Activated effector memory CD4-positive, alpha-beta T cell treated with anti-CD3 and anti-CD28 coated beads, Interleukin-2, amount 50 U/mL, for 16 hours (primary cell): ENCODE measurements at places on chromosomes 4 and X.

DNA sequence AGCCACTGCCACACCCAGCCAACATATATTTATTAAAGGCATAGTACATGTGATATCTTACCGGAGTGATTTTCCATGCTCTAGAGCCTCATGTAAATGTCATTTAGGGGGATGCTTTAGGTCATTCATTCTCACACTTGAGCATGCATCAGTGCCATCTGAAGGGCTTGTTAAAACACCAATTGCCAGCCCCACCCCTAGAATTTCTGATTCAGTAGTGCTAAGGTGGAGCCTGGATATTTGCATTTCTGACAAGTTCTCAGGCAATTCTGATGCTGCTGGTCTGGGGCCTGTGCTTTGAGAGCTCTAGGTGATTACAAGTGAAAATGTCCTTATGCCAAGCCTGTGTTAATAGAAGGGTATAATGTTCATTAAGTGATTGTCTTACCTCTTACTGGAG lies 107.7 kb downstream of the PHEX start:
- no peak for DNase-seq

DNA sequence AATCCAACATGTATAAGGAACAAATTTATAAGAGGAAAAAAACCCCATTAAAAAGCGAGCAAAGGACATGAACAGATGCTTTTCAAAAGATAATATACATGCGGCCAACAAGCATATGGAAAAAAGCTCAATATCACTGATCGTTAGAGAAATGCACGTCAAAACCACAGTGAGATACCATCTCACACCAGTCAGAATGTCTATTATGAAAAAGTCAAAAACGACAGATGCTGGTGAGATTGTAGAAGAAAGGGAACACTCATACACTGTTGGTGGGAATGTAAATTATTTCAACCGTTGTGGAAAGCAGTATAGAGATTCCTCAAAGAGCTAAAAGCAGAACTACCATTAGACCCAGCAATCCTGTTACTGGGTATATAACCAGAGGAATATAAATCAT lies 465.4 kb downstream of the TMA16 start:
- DNase-seq, result no peak

DNA sequence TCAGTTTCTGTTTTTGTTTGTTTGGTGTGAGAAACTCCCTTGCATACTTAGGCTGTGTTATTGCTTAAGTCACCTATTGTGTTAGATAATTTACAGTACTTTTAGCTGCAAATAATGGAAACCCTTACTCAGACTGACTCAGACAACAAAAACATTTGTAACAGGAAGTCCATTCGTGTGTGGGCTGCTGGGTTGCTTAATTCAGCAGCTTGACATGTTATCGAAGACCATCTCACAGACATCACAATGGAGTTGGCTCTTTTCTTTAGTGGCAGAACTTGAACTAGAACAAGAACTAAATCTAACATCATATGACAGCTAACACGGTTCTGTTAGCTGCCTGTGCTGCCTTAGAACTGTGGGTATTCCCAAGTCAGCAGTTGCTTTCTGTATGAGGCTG lies 9.9 kb upstream of the GABRE start:
- no peak for DNase-seq

GRCh38 chr4:174699654-174700053 lies 129.4 kb downstream of the GLRA3 start:
- DNase-seq, result no peak

GRCh38 chr4:126658411-126658810 lies 974.3 kb upstream of the INTU start:
- no peak for DNase-seq

- DNase-seq, result no peak
These were observed 86.4 kb upstream of the AGA start for GRCh38 chr4:177528620-177529019.

DNA sequence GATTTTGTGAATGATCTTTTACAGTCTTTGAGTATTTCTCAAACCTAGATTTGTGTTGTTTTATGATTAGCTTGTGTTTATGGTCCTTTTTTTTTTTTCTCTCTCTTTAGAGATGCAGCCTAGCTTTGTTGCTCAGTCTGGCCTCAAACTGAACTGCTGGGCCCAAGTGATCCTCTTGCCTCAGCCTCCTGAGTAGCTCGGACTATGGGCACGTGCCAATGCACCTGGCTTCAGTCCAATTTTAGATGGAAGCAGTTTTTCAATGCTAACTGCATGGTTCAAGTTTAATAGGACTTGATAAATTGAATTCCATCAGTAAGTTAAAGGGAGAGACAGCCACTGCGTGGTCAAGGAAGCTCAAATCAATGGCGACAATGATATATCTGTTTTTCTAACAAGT lies 3.8 kb upstream of the FGG start:
- DNase-seq, result no peak

DNA sequence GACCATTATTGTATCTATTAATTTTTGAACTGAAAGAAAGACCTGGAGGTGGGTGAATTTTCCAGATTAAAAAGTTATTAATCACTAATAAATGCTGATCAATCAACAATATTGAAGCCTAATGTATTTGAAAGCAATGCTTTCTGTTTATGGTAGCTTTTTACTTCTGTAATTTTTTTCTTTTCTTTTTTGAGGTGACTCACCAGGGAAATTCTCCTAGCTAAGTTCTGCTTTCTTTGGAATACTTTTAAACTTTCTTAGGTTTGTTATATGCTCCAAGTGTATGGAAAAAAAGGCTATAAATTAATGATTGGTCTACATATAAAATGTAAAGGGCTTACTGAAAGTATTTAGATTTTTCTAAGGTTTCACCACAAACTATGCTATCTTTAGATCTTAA lies 94.2 kb downstream of the MBNL3 start:
- DNase-seq, result no peak

DNA sequence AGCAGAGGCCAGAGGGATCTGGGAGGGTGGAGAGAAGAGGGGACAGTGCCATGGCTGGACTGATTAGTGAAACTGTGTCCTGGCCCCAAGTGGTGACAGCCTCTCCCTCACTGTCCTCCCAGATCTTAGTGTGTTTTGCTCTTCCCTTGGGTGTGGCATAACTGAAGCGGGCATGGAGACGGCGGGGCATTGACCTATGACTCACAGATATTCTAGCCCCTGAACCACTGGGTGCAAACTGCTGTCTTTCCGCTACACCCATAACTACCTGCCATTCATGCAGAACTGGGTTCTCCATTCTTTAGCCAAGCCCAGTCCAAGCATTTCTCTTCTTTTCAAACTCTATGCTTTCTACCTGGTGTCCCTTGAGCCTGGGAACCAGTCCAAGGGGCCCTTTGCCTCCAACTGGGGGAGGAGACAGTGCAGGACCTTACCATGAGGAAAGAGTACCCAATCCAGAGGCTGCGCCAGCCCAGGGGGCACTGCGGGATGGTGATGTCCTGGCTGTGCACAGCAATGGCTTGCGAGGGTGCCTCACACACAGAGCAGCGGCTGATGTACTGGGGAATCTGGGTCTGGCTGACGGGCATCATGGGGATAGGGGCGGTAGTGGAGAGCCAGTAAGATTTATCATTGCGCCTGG lies 67.6 kb downstream of the ATG4A start:
- no peak for DNase-seq

DNA sequence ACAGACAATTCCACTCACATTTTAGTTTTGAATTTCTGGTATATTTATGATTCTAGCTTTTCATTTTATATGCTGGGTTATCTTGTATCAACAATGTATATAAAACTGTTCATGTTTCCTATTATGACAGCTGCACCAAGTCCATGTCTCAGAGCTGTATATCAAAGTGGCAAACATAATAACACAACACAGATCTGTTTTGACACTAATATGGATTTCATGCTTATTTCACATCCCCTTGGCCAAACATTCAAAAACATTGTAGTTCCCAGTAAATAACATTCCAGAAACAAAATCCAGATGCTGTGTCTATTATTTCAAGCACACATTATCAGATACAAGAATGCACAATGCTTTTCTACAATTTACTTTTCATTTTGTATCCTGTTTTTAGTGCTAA lies 380.6 kb upstream of the MAGEB2 start:
- DNase-seq, result no peak

DNA sequence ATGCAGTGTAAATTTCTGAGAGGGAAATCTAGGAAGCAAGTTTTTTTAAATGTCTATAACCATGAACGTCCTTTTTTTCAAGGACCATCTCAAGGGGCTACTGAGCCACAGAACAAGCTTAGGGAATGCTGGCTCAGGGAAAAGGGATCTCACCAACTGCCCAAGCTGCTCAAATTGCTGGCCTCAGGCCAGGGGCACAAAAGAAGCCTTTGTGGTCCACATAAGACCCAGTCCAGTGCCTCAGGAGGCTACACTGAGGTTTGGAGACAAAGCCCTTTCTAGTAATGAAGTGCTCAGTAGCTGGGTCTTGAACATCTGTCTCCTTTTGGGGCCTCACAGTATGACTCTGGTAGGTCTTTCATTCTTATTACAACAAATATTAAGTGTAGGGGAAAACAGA lies 305.5 kb downstream of the RAB28 start:
- DNase-seq, result no peak

DNA sequence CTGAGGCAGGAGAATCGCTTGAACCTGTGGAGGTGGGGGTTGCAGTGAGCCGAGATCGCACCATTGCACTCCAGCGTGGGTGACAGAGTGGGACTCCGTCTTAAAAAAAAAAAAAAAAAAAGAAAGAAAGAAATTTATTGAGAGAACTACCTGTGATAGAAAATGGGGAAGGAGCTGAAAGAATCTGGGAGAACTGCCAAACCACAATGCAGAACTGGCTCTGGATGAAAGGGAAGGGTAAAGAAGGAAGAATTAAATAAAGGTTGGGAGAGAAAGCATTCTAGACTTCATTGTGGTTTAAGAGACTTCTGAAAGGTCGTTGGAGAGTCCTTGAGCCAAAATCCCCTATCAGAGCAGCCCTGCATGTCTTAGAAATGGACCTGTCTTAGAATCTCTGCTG lies 567.9 kb upstream of the HTR2C start:
- DNase-seq, result no peak

DNA sequence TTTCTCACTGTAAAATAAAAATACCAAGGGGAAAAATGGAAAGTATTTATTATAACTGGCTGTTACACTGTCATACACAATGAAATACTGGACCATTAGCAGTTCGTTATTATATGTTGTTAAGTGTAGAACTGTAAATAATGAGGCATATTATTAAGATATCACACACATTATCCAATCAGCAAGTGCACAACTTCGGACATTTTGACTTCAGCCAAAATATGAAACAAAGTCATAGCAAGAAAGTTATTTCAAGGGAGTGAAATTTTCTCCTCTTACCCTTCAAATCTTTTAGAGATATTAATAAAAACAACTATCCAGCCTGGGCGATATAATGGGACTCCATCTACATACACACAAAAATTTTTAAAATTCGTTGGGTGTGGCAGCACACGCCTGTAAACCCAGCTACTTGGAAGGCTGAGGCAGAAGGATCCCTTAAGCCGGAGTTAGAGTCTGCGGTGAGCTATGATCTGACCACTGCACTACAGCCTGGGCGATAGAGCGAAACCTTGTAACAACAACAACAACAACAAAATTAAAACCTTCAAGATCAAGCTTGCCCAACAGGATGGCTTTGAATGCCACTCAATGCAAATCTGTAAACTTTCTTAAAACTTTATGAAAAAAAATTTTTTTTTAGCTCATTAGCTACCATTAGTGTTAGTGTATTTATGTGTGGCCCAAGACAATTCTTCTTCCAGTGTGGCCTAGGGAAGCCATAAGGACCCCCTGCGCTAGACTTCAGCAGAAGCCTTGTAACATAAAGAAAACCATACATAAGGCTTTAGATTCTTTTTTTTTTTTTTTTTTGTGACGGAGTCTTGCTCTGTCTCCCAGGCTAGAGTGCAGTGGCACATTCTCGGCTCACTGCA lies 1.3 kb upstream of the CISD2 start:
- DNase-seq, result no peak

DNA sequence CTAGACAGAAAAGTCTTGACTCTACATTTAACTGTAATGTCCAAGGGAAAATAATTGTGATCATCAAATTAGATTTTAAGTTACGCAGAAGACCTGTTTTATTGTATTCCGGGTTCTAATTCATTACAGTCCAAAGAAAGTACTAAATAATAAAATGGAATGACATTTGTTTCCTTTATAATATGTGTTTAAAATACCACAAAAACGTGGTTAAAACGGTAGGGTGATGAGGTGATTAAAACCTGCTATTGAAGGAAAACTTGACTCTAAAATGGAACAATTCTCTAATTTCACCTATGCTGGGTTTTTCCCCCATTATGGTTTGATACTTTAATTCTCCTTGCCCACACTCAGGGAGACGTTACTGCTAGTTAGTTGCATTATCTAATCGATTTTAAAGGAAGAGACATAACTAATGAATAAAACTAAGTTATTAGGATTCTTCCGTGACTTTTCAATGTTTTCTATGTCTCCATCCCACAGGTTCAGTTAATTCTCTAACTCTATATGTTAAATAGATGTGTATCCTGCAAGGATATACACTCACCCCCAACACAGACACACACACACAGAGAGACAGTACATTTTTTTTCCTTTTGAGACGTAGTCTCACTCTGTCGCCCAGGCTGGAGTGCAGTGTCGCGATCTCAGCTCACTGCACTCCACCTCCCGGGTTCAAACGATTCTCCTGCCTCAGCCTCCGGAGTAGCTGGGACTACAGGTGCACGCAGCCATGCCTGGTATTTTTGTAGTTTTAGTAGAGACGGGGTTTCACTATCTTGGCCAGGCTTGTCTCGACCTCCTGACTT lies 80.8 kb downstream of the GK start:
- DNase-seq, result no peak

GRCh38 chr4:184310881-184311709 lies 93.4 kb upstream of the ENPP6 start:
- DNase-seq, result no peak

- DNase-seq, result no peak
These were observed 430.8 kb downstream of the PCDH11X start for GRCh38 chrX:92209936-92210335.

- peak; percentile 69 for DNase-seq
These were observed 7.2 kb upstream of the MAGIX start for GRCh38 chrX:49155243-49155899.

DNA sequence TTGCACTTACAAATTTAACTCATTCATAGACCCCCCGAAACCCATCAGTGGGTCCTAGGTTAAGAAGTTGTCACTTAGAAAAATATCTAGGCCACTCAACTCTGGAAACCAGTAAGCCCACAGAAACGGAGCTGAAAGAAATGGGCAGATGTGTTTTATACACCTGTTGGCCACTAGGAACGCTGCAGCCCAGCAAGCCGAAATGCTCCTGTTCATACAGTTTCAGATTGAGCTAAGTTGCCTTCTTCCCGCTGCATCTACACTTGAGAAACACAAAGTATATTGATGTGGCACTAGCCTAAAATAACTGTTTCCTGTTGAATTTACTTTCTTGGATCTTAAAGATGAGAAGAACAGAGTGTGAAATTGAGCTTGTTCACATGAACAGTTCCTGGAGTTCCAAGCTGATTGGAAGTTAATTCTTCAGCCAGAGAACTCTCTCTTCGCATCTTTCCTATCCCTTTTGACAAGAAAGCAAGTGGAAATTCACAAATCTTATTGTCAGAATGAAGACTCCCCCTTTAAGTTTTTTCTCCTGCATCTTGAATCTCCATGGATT lies 174.1 kb downstream of the RBMX2 start:
- peak; percentile 57 for DNase-seq
